Inflammatory macrophage treated with lipopolysaccharide for 4 hours (primary cell): ENCODE measurements at places on chromosomes 6 and 20.

DNA sequence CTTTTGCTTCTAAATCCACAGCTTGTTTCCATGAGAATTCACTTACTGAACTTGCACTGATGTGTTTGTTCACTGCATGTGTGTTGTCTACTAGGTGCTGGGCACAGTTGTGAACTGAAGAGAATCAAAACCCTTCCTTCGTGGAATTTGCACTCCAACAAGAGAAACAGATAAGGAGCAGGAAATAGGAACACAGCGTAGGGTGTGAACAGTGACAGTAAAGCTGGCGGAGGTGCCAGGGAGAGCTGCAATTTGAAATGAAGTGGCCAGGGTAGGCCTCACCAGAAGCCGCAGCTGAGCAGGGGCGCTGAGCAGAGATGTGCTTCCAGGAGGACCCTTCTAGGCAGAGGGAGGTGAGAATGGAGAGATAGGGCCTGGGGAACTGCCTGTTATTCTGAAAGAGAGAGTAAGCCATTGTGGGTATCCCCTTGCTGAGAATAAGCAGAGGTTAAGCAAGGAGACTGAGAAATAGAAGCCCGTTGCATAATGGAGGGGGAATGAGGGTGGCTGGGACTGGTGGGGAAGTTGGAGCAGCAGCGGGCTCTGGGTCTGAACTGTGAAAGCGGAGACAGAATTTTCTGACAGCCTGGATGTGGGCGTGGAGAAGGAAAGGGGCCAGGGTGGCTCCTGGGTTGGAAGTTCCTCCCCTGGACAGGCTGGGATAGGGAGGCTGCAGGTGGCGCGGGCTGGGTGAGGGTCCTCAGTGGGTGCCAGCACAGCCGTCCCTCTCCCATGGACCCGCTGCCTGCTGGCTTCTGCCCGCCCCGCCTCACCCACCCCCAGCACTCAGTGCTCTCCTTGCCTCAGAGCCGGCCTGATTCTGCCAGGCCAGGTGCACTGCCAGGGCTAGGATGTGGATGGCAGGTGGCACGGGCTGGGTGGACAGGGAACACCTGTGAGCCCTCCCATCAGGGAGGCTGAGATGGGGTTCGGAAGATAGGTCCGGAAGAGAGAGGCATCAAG lies 114.7 kb upstream of the AFDN start:
- peak; percentile 53 for DNase-seq

- DNase-seq = no peak
These were observed 236.0 kb upstream of the SGK1 start for GRCh38 chr6:134553936-134554335.

DNA sequence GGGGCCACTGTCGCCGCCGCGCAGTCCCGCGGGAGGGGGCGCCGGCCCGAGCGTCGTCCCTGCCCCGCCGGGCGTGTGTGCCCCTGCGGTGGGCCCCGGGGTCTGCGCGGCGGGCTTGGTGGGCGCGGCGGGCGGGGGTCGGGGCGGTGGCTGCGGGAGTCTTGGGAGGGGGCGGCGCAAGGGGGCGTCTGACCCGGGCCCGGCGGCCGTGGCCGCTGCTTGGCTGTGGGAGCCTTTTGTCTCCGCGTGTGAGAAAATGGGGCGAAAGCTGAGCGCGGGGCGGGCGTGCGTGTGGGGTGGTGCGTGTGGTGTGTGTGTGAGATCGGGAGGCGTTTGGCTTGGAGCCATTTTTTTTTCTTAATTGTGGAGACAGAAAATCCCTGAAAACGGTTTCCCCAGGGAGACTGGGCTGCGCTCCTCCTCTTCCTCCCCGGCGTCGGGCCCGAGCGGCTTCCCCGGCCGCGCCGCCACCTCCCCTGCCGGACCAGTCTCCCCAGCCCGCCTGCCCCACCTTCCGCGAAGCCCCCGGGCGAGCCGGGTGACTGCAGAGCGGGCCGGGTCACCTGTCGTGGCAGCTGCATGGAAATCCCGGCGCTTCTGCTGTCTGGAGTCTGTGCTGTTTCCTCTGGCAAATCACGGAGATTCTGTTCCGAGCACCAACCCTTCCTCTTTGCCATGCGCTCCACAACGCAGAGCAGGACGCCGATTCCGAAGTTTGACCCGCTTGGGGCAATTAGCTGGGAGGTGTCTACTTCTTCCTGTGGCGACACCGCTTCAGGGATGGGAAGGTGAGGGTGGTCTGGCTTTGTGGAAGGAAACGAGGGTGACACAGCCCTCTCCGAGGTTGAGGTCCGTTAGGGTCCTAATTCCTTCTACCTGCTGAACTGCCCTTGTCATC lies 64.4 kb downstream of the GTF2H5 start:
- DNase-seq = peak; percentile 44

- no peak for DNase-seq
These were observed 6.9 kb downstream of the GLYATL3 start for GRCh38 chr6:49506569-49507111.

DNA sequence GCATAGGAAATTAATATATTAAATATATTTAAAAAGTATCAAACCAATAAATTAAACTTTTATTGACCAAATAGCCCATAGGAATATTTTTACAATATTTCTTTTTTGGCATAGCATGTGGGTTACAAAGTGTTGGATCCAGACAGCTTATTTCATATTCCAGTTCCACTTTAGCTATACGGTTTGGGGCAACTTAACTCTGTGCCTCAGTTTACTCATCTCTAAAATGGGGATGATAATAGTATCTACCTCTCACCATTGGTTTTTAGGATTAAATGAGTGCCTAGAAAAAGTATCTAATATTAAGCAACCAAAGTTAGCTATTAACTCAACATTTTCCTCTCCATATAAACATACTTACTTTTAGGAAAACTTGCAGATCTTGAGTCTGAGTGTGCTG lies 243.8 kb downstream of the TBC1D32 start:
- no peak for DNase-seq
